ENCODE measurements at places on chromosomes 3 and 15. TPM values are rescaled to one million over a fixed set of nuclear protein-coding genes. Genes with fewer than 3 reads are reported as not detected.

The COL8A1 gene
- 62.4 TPM for total RNA-seq

The CACNA1D gene
- 0.33 TPM for total RNA-seq

The ARHGEF3 gene
- 5.8 TPM for total RNA-seq

The RARB gene
- 44.8 TPM for total RNA-seq

The OXTR gene
- 12.1 TPM for total RNA-seq

The WDR93 gene
- total RNA-seq: under 0.01 TPM
